ENCODE measurements at places on chromosomes 13 and 19.
A peak's percentile ranks its signal among the peaks of the same experiment; 100 is the strongest.

- no peak for DNase-seq
Observed at GRCh38 chr13:33758113-33758512, 59.8 kb upstream of the RFC3 start.

DNA sequence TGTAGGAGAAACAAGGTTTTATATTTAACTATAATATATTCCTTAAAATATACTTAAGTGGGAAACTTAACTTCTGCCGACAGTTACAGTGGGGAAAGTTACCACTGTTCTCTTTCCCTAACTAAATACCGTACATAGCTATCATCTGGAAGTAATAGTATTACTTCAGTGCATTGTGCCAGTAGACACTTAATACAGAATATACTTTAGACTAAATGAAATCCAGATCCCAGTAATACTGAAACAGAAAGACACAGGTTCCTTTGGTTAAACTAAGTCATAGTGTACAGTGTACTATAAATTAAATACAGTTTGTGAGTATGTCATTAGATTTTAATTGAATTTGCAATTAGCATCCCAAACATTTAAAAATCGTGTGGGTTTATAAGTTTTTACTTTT lies 107.5 kb downstream of the PCCA start:
- DNase-seq: no peak

DNA sequence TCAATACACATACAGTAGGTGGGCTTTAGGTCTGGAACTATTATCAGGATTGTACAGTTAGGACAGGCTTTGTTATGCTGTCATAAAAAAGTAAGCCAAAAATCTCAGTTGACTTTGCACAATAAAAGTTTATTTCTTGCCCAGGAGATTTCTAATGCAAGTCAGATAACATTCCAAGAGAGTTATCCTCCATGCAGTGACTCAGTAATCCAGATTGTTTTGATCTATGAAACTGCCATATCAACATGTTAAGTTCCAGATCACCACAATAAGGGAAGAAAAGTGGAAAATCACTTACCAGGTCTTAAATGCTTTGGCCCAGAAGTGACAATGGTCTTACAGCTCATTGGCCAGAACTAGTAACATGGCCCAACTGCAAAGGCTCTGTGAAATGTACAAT lies 636.2 kb upstream of the KLF12 start:
- peak; percentile 84 for DNase-seq

GRCh38 chr13:99990126-99990977 lies 8.8 kb downstream of the ZIC2 start:
- DNase-seq: peak; percentile 63

GRCh38 chr13:111139873-111140561 lies 24.9 kb downstream of the ARHGEF7 start:
- peak; percentile 51 for DNase-seq

DNA sequence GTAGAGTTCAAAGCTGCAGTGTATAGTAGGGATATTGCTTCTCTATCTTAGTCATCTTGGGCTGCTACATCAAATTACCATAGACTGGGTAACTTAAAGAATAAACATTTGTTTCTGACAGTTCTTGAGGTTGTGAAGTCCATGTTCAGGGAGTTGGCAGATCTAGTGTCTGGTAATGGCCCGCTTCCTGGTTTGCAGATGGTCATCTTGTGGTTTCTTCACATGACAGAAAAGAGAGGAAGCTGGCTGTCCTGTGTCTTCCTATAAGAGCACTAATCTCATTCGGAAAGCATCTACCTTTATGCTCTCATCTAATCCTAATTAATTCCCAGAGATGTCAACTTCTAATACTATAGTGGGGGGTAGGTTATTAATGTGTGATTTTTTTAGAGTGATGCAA lies 6.2 kb downstream of the ZNF763 start:
- no peak for DNase-seq
